Anterior cingulate cortex (tissue), 58 donors: ENCODE measurements at places on chromosomes 11 and 22.

- no peak for DNase-seq
Measured at GRCh38 chr11:92843455-92843854, 126.0 kb upstream of the MTNR1B start.

DNA sequence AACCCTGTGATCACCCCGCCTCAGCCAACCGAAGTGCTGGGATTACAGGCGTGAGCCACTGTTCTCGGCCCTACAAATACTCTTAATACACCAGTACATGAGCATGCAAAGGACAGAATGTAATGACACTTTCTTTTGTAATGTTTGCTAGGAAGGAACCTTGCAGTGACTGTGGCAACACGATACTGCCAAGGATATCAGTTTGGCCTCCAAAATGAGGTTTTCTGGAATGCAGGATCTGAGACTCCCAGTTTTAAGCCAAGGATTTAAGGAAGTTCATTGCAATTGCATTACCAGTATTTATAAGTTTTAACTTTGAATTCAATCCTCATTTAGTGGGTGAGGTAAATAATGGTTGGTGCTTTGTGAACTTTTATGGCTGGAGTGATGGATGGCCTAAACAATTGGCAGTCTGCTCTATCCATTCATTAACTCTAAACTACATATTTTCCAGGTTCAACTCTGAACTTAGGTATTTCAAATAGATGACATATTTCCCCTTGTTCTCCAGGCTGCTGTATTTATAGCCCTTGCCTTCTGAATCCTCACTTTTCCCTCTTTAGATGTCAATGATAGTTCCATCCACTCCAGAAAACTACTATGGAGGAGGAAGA lies 330.3 kb downstream of the C11orf87 start:
- no peak for DNase-seq

DNA sequence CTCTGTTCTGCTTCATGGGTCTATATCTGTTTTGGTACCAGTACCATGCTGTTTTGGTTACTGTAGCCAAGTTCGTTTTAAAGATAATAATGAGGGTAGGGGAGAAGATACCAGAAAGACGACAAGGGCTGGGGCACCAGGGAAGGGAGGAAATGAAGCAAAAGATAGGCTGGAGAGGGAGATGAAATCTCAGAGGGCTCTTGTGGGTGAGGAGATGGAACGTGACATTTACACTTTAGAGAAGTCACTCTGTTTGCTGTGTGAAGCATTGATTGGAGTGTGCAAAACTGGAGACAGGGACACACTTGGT lies 33.5 kb downstream of the OR4D9 start:
- no peak for DNase-seq

DNA sequence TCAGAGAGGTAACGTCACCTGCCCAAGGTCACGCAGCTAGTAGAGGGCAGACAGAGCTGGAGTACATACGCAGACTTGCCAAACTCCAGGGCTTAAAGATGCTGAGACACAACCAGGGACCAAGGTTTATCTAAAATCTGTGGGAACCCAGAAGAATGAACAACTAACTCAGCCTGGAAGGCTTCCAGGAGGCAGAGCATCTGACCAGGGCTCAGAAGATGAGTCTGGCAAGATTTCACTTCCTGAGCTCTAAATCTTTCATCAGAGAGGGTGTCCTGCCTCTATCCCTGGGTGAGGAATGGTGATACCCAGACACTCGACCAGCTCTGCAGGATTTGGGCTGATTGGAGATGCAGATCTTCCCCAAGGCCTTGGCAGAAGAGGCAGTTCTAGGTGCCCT lies 9.1 kb downstream of the GAL3ST1 start:
- no peak for DNase-seq

DNA sequence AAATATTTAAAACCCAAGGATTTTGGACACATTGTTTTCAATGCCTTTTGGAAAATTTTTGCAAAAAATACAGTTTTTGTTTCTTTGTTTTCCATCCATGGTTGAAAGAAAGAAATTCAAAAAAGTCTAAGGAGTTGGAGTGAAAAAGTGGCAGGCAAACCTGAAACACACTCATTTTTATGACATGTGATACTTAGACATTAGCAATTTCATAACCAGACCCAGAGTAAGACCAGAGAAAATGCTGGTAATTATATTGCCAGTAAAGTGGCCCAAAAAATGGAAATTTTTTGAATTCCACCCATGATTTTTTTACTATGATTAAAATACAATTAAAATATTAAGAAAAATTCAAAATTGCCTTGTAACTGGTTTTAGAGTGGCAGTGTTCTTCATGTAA lies 128.2 kb downstream of the SLC17A6 start:
- no peak for DNase-seq

- DNase-seq, result no peak
Measured at GRCh38 chr11:104003491-104003890, 32.9 kb upstream of the DDI1 start.

- no peak for DNase-seq
Measured at GRCh38 chr11:2092956-2093412, 46.2 kb downstream of the IGF2 start.

GRCh38 chr11:21634956-21635355 lies 557.9 kb upstream of the ANO5 start:
- DNase-seq, result no peak

DNA sequence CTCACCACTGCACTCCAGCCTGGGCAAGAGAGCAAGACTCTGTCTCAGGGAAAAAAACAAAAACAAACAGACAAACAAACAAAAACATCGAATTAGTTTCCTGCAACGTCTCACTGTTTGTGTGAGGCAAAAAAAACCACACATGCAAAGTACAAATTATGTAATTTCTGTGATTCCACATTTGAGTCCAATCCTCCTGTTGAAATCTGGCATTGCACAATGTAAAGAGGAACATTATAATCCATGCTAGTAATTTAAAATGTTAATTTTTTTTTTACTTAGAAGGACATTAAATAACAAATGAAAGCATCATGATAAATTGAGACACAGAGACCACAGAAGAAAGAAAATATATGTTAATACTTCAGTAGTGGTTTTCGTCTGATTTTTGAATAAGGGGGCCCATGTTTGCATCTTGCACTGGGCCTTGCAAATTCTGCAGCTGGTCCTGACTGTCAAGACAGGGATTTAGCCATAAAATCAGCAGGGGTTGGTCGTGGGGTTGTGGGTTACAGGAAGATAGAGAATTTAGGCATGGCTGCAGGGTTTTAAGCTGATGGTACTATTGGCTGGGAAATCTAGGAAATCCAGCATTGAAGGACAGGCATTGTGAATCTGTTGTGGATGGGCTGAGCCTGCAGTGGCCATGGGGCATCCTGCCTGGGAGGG lies 102.6 kb upstream of the ALDH3B2 start:
- no peak for DNase-seq

DNA sequence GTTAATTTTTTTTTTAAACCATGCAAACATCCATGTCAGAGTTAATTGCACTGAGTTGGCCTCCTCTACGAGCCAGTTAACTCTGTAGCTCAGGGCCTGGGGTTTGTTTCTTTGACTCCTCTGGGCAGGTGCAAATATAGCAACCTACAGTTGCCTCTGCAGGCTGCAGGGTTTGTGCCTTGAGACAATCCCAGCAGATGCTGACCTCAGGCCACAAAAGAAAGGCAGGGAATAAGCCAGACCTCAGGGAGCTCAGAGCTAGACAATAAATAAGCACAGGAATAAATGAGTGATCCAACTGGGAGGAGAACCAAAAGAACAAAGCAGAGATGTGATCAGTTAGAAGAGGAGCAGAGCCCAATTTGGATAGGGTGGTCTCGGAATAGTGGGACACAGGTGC lies 390.8 kb downstream of the SHANK2 start:
- DNase-seq, result no peak

- DNase-seq, result no peak
Measured at GRCh38 chr11:72926076-72926475, 111.9 kb downstream of the ATG16L2 start.

GRCh38 chr22:43755452-43755851 lies 56.7 kb downstream of the EFCAB6 start:
- no peak for DNase-seq

DNA sequence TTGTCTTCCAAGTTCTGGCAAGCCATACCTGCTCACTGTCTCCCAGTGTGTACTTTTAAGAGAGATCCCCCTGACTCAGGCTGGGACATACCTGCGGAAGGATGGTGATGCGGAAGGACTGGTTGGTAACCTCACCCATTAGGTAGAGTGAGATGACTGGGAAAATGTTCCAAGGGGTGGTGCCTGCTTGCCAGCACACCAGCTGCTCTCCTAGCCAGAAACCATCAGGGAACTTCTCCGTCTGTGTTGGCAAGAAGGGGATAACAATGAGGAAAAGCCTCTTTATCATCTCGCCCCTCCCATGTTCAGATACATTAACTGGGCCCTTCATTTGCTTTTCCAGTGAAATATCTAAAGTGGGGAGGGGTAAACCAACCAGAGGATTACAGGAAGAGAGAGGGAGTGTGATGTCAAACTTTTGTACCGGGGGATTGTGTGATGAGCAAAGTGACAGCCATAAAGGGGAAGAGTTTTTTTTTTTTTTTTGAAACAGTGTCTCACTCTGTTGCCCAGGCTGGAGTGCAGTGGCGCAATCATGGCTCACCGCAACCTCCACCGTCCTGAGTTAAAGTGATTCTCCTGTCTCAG lies at the start of gene BACE1-AS:
Gene BACE1-AS (plus strand): TSS at position 538 of the 588 bp plus-strand sequence.
- no peak for DNase-seq

DNA sequence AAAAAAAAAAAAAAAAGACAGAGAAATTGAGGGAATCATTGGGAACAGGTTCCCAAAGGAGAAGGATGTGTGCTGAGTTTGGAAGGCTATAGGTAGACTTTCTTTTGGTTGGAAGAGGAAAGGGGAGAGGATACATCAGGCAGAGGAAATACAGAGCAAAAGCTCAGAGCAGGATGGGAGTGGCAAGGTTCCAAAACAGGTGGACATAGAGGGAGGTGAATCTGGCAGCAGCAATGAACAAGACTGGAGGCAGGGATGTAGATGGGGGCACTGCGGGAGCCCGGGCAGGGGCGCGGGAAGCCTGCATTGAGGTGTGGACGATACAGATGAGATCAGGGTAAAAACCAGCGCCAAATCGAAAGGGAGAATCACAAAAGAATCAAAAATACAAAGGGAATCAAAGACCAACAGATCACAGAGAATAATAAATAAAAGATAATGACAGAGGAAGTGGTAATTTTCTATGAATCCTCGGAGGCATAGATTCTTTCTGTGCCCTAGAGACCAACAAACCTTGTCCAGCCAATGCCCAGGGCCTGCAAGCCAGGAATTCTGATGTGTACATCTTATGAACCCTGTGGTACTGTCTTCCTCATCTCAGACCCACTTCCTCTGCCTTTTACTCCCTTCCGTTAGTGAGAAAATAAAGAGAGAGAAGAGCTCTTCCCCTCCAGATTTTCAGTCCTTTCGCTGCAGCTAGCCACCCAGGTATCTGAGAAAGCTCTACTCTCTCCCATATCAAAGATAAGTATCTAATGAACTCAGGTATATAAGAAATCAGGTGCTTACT lies 70.3 kb downstream of the SLC1A2 start:
- no peak for DNase-seq

DNA sequence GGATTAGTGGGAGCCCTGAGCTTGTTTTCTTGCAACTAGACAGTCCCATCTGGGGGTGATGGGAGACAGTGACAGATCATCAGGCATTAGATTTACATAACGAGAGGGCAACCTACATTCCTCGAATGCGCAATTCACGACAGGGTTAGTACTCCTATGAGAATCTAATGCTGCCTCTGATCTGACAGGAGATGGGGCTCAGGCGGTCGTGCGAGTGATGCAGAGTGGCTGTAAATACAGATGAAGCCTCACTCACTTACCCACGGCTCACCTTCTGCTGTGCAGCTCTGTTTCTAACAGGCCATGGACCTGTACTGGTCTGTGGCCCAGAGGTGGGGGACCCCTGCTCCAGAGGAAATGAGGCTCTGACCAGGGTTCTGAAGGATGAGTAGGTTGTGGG lies 125.5 kb downstream of the FBXO7 start:
- DNase-seq, result no peak

DNA sequence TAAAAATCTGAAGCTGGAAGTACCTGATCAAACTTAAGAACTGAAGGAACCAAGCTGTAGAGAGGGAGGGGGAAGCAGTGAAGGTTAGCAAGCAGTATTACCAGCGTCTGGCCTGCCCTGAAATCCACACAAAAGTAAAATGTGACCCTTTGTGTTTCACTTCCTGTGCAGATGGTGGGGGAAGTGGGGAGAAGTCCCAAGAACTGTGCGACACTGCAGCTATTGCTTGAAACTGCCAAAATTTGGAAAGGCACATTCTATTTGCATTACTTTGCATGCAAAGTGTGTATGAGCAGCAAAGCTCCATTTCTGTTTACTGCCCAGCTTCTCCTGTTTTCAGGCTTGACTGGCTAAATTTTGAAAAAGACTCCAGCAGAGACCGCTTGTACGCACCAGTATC lies 72.1 kb upstream of the BMAL1 start:
- no peak for DNase-seq

- no peak for DNase-seq
Measured at GRCh38 chr22:32661737-32662586, 139.5 kb upstream of the TIMP3 start.

DNA sequence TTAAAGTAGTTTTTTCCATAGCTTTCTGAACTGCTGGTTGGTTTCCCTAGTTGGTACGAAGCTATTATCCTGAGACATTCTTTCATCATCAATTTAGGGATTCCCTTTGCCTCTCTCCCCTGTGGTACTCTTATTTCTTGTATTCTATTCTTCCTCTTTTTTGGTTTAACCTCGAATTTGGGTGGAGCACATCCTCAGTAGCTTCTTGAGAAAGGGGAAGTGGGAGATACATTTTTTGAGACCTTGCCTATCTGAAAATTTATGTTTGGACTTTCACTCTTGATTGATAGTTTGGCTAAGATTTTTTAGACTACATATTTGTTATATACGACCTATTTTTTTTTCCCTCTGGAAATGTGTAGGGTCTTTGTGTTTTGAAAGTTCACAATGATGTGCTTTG lies 121.7 kb upstream of the ZBED5 start:
- no peak for DNase-seq

DNA sequence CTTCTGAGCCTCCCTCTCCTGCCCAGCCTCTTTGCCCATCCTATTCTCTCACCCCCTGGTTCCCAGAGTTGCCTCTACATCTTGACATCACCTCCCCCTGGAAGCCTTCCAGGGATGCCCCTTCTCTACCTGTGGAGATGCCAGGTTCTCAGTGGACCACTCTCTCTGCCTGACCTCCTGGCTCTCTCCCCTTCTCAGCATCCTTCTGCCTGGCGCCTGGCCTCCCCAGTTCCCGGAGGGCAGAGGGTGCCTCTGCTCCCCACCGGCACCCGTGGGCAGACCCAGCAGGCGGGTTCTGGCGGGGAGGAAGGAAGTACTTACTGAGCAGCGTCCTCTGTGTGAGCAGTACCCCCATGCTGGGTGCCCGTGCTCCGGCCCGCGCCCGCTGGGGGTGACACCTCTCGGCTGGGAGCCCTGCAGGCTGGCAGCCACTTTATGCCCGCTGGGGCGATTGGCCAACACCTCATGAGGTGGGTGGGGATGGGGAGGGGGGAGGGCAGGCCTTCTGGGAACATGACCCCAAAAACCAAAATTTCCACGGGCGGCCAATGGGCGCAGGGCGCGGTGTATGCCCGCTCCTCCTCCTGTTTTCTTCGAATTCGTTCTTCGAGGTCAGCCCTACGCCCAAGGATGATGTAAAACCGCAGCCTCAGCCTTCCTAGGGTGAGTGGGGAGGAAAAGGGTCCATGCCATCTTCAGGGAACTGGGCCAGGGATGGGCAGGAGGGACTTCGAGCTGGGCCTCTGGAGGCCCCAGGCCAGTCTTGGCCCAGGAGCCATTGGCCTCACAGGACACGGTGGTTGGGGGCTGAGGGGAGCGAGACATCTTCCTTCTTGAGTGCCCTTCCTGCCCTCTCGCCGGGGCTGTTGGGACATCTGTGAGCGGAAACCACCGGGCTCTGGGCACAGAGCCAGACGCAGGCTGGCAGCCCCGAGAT lies at the start of gene OSM:
Gene OSM (minus strand): TSS at position 407 of the 937 bp plus-strand sequence. CDS start 52 bp downstream, at position 355.
- peak; percentile 24 for DNase-seq

- DNase-seq, result no peak
Measured at GRCh38 chr22:38707346-38707745, 1.6 kb downstream of the GTPBP1 start.

- no peak for DNase-seq
Measured at GRCh38 chr22:19767427-19768341, 7.1 kb downstream of the TBX1 start.
